ENCODE measurements at places on chromosomes 16 and 17. TPM values are rescaled to one million over a fixed set of nuclear protein-coding genes. Genes with fewer than 3 reads are reported as not detected.

Gene PARD6A
- total RNA-seq, result 6.8 TPM

Gene CRYM
- total RNA-seq, result 58.2 TPM

Gene GCGR
- 0.27 TPM for total RNA-seq

Gene BAIAP3
- total RNA-seq, result 9.3 TPM

Gene MYH8
- 63.4 TPM for total RNA-seq

Gene NEUROD2
- total RNA-seq, result 3.7 TPM

Gene TOP2A
- 62.8 TPM for total RNA-seq

Gene HS3ST3A1
- total RNA-seq, result 22.7 TPM

Gene ERN2
- 0.38 TPM for total RNA-seq

Gene MYH11
- 190 TPM for total RNA-seq

Gene KRT9
- not detected for total RNA-seq

Gene PRKCB
- total RNA-seq, result 32.5 TPM

Gene CCL3
- total RNA-seq, result 1.3 TPM

Gene SPATA22
- total RNA-seq, result 1.8 TPM

Gene KRTAP1-5
- not detected for total RNA-seq

Gene TNFSF13
- 7.6 TPM for total RNA-seq

Gene SMPD3
- total RNA-seq, result 34.7 TPM

Gene NPIPA8
- total RNA-seq, result 76.3 TPM

Gene NPIPA5
- total RNA-seq, result not detected

Gene CCL2
- total RNA-seq, result 15.1 TPM

Gene DPEP3
- not detected for total RNA-seq

Gene VEZF1
- 150 TPM for total RNA-seq

Gene CD300E
- total RNA-seq, result not detected

Gene EFCAB13
- total RNA-seq, result 24.7 TPM

Gene ZNF750
- 1.6 TPM for total RNA-seq

Gene RND2
- 8.2 TPM for total RNA-seq

Gene MFAP4
- 84.2 TPM for total RNA-seq

Gene AANAT
- total RNA-seq, result 18.0 TPM
